ENCODE measurements at places on chromosomes 13 and 19.

GRCh38 chr19:33064792-33065550 lies at the start of gene RHPN2:
TSS of gene RHPN2 (minus strand) at chr19:33064888. CDS start at chr19:33064852, 36 bp downstream.
- peak; percentile 84 for DNase-seq

DNA sequence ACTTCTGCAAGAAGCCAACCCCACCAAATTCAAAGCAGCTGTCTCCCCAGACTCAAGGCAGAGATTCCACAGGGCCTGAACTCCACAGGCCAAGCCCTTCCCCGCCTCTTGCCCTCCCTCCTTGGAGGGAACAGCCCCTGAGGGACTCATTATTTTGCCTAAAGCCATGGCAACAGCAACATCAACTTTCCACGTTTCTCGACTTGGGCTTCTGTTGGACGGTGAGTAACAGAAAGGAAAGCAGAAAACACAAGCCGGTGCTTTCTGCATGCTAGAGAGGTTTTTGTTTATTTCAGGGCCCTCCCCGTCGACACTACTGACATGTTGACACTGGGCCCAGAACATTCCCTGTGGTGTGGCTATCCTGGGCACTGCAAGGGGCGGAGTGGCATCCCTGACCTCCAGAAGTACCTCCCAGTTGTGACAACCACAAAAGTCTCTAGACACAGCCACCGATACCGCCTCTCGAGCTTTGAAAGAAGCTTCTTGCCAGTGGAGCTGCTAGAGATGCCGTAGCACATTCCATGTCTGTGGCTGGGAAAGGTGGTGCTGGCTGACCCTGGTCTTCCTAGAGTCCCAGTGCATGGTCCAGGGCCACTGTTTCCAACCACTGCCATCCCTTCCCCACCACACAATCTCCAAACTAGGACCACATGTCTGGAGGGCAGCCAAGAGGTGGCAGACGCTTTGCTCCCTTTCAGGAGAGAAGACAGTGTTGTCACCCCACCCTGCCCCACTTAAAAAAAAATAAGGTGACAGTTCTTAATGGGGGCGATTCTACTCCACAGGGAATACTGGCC lies 12.8 kb downstream of the CAPS start:
- DNase-seq = no peak

DNA sequence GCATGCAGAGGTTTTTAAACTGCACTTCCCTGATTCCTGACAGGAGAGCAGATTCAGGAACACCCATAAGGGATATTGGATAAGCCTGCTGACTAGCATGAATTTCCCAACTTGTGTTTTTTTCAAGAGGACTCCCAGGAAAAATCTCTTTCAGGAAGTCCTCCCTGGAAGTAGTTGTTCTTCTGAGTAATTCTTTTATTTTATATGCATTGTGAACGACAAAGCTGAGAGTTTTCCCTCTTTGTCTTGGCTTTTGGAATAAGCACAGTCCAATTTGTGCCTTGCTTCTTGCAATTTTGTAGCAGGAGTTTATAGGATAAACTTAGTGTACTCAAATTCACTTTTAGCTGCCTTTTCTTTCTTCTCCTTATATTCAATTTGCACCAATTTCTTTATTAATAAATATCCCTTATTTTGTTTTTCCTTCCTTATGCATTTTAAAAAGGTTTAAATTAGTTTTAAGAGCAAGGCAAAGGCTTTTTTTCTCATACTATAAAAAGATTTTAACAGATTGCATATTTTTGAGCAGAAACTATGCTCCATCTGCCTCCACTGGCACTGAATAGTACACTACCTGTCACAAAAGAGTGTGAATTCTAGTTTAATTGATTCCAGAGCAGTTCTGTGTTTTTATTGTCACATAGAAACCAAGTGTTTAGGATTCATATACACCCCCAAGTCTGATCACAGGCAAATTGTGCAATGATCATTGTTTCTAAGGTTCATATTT lies 543.3 kb upstream of the SPRY2 start:
- DNase-seq = no peak

DNA sequence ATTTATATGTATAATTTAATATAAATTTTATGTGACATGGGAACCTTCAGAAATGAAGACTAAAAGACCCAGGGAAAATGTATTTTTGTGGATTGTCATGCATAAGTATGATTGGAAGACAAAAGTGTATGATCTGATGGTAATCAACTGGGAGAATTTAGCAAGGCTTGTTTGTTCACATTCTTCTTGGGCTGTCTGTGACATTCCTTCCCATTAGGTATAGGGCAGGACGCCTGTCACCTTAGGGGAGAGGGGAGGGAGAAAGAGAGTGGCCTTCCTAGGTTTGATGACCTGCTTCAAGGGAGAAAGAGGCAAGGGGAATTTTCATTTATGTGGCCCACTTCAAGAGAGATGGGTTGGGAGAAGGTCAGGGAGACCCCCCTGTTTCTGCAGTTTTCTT lies 22.4 kb downstream of the PIBF1 start:
- no peak for DNase-seq

GRCh38 chr13:84810781-84811180 lies 928.5 kb upstream of the SLITRK1 start:
- no peak for DNase-seq

GRCh38 chr13:99293178-99293577 lies 14.0 kb downstream of the GPR183 start:
- no peak for DNase-seq

DNA sequence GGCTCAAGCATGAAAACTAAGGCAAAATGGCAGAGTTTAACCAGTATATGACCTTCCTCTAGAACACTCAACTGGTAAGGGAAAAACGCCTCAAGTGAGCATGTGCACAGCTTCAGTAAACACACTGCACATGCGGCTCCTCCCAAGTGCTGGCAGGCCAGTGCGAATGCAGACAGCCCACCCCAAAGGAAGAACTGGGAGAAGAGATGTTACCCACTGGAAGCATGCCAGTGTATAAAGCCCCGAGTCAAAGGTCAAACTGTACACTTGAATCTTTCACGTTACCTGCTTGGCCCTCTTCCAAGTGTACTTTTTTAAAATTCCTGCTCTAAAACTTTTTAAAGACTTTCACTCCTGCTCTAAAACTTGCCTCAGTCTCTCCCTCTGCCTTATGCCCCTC lies 19.2 kb upstream of the RCBTB1 start:
- no peak for DNase-seq

- no peak for DNase-seq
These were observed 43.8 kb downstream of the PEPD start for GRCh38 chr19:33477781-33478180.

DNA sequence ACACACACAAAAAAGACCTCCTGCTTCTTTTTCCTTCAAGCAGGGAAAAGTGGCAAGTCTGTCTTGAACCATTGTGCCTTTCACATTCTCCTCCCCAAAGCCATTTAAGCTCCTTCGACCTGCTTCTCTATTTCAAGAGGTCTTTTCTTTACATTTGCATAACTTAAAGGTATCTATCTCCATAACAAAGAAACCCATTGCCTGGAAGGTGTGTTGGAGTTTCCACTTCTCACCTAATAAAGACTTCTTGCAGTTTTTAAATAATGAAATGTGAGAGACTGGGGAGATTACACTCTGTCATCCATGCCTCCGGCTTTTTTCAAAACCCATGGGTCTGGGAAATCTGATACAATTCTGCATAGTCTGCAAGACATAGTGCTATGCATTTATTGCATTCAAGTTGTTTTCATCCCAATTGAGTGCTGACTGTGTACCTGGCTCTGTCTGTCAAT lies 41.8 kb upstream of the NBEA start:
- DNase-seq = no peak

DNA sequence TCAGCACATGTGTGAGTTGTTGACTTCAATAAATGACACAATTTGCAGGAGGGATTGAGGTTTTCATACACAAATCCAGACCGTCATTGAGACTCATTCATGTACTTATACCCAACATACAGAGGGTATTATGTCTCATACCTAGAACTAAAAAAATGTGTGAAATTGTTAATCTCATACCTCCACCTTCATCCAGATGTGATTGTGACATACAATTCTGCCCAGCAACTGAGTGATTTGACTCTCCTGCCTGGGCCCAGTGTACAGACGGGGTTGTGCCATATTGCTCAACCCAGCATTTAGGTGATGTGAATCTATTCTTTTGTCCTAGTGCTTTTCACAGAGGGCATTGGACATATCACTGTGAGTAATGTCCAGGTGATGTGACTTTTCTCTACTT lies 12.6 kb upstream of the ZNF681 start:
- DNase-seq = no peak

DNA sequence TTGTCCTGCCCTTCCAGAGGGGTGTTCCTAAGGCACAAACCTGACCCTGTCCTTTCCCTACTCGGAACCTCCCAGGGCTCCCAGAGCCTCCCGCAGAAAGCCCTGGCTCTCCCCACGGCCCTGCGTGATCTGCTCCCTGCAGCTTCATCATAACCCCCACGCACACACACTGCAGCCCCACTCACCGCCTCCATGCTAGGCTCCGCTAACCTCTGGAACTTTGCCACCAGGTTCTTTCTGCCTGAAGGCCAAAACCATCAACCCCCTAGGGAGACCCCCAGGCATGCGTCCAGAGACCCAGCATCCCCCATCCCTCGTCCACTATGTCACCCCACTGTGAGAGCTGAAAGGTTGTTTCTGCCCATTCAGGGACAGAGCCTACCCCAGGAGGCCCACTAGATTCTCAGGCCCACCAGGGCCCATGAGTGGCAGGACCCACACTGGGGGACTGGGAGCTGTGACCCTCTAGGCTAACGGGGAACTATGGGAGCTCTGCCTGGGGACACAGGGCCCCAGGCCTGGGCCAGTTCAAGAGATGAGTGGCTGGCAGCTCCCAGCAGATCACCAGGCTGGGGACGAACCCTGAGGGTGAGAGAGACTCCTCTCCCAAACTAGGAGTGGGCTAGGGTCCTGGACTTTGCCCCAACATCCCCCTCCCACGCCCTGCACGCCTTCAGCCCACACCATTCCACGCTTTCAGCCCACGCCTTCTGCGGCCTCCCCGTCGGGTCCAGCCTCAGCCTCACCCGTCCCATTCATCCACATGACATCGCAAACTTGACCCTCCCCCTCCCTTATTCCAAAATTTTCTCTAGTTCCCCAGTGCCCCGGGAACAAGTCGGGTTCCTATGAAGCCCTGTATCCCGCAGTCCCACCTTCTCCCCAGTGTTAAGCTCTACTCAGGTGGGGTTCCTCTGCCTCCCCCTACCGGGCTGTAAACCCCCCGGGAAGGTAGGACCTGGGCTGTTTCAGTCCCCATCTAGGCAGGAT lies 33.2 kb upstream of the PNMA8B start:
- DNase-seq = no peak

- no peak for DNase-seq
These were observed 15.5 kb downstream of the C19orf47 start for GRCh38 chr19:40332669-40333068.

- no peak for DNase-seq
These were observed 442 bp upstream of the RFC3 start for GRCh38 chr13:33817513-33817900.

DNA sequence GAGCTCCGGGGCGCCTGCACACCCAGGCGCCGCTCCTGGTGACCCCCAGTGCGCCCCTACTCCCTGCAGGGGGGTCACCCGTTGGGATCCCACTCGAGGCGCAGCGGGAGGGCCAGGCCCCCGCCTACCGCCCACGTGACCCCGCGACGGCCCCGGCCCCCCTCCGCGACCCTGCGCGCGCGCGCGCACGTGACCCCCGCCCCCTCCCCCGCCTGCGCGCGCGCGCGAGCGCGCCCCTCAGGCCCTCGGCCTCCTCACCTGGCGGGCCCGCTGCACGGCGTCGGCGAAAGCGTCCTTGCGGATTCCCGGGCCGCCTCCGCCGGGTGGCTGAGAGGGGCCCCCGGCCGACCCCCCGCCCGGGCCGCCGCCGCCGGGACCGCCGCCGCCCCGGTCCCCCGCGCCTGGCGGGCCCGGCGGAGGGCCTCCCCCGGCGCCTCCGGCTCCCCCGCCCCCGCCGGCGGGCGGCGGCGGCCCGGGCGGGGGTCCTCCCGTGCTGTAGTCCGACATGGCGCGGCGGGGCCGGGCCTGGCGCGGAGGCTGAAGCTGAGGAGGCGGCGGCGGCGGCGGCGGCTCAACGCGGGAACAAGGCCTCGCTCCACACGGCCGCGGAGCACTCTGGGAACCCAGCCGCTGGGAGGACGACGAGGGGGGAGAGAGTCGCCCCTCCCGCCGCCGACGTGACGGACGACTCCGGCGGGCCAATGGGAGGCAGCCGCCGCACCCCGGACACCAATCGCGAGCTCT lies at the start of gene KHSRP:
TSS of gene KHSRP (minus strand) at position 617 of the 744 bp plus-strand sequence. CDS start at position 507, 110 bp downstream.
- peak; percentile 46 for DNase-seq

DNA sequence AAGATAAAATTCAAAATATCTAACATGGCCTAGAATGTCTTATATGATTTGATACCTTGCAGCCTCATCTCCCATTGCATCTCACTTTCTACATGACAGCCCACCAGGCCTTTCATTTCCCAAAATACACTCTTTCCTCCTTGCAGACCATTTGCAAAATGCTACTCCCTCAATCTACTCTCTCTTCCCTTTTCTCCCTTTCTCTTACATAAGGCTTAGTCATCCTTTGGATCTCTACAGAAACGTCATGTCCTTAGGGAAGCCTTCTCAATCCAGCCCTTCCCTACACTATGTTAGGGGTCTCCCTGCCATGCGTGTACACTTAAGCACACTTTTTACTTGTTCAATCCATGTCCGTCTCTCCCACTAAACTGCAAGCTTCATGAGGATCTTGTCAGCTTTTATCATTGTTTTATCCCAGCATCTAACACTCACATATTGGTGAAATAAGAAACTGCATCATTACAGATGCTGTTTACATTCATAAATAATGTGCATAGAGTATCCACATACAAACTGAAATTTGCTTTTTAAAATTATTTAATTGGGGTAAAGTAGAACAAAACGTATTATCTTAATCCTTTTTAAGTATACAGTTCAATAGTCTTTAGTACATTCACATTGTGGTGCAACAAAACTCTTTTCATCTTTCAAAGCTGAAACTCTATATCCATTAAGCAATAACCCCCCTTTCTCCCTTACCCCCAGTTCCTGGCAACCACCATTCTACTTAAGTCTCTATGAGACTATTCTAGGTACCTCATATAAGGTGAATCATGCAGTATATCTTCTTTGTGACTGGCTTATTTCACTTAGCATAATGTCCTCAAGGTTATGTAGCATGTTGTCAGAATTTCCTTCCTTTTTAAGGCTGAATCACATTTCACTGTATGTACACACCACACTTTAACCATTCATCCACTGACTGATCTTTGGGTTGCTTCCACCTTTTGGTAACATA lies 11.5 kb upstream of the WBP4 start:
- no peak for DNase-seq

- no peak for DNase-seq
These were observed 88.1 kb downstream of the ZDHHC20 start for GRCh38 chr13:21371011-21371410.

- DNase-seq = no peak
These were observed 192.2 kb upstream of the KL start for GRCh38 chr13:32824061-32824460.

DNA sequence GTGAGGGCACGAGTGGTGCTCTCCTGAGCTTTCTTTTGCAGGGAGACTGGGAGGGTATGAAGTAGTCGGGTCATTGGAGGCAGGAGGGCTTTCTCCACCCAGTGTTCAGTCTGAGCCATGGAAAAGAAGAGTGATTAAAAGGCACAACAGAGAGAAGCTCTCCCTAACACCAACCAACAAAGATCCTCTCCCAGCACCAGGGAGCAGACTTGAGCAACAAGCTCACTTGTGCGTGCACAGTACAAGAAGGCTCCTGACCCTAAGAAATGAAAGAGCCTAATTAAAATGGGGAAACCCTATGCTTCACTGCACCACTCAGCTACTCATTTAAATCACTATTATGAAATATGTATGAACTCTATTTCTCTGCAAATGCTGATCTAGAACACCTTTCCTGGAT lies 276.3 kb upstream of the SOX21 start:
- peak; percentile 10 for DNase-seq

Data from GM12865 (cell line).